Stimulated activated CD4-positive, alpha-beta T cell treated with anti-CD3 and anti-CD28 coated beads, TNF-alpha, amount 100 ng/mL, for 4 hours (primary cell): ENCODE measurements at places on chromosomes 12 and 14.

- DNase-seq = no peak
Measured at GRCh38 chr12:44874981-44875416, 1.1 kb downstream of the NELL2 start.

DNA sequence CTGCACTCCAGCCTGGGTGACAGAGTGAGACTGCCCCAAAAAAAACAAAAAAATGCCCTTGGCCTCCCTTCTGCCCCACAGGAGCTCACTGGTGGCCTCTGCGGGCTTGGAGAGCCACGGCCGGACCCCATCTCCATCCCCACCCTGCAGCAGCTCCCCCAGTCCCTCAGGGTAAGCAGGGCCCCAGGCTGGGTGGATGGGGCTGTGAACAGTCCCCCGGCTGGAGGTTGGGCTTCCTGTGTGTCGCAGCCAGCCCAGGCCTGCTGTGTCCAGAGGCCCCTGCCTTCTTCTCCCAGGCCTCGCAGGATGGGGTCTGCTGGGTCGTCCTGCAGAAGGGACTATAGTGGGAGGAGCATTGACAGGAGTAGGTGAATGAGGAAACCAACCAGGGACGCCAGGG is 15.4 kb upstream of the PUS1 start:
- no peak for DNase-seq

DNA sequence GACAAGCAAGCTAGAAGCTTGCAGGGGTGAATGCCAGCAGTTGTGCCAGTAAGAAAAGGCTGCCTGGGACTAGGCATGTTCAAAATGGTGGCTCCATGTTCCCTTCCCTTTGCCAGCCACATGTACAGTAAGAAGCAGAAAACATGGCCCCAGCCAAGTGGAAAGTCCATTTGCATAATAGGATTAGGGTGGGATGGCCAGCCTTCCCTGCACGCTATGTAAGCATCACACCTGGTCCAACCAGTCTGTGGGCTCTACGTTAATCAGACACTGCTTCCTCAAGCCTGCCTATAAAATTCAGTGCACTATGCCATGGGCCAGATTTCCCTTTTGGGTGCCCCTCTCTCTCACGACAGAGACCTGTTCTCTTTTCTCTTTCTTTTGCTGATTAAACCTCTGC is 288.4 kb downstream of the GXYLT1 start:
- no peak for DNase-seq

DNA sequence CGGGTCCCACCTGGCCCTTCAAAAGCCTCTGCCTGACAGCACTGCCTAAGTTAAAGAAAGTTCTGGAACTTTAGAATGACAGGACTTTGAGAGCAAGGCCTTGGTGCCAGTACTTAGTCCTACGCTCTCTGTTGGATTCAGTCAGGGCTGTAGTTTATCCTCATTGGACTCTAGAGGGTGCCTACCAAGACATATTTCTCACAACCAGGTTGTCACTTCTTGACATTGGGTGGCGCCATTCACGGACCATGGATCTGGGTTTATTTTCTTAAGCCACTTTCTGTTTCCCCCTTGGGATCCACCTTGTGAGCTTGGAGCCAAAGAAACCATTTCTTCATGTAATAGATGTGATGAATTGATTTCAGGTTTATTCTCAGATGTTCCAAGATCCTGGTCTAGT is 787.0 kb upstream of the TBX3 start:
- DNase-seq = no peak

- no peak for DNase-seq
Measured at GRCh38 chr12:30138483-30138882, 354.7 kb upstream of the TMTC1 start.
